GM04504 (cell line): ENCODE measurements at places on chromosomes 1 and 21.

- no peak for DNase-seq
Observed at GRCh38 chr1:113747376-113747775, 11.9 kb downstream of the PHTF1 start.

DNA sequence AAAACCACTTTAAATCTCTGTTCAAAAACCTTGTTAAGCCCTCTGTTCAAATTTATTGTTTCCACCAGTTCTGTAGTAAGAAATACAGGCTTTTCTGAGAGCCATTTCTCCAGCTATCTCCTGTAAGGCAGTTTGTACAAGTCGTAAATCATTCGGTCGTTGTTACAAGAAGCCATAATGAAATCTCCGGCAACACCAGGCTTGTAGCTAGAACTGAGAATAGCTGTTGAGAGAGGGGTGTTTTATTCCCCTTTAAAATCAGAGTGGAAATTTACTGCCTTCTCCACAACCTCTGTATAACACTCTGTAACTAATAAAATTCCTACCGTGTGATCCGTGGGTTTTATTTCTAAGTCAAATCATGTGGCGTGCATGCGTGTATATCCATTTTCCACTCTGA lies 335.8 kb upstream of the KAZN start:
- DNase-seq: no peak

GRCh38 chr1:42944246-42944928 lies 14.3 kb downstream of the SLC2A1 start:
- no peak for DNase-seq

DNA sequence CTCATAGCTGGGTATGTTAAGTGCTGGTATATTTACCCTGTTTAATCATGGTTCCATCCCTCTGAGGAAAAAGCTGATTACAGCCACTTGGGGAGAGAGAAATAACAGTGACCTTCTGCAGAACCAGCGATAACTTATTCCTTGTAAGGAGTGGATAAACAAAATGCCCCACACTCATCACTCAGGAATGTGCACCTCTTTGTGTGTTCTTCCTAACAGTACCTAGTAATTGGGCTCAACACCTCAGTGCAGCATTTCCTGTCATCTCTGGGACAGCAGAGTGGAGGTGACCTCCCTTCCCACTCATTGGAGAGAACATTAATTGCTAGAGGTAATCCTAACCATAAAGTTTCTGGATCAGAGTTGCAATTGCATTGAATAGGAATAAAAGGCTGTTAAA lies 112.5 kb upstream of the F3 start:
- DNase-seq: no peak

DNA sequence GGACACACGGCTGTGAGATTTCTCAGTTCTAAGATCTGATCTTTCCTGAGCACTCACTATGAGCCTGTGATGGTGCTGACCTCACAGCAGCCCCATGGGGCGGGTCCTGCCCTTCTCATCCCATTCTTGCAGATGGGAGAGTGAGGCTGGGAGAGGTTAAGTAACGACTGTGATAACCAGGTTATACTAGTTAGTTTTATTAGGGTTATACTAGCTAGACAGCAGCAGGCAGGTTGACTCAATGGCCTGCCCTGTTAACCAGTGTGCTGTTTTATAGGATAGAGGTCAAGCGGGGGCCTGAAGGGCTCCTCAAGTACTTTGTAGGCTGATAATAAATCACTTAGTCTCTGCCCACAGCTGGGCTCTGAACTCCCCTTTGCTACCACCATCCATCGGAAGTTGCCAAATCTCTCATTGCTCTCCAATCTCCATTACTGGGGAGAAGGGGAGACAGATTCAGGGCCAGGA lies 4.8 kb downstream of the CNTN2 start:
- DNase-seq: no peak
